Left renal cortex interstitium (tissue), 4 donors: ENCODE measurements at places on chromosomes 2 and 18.

DNA sequence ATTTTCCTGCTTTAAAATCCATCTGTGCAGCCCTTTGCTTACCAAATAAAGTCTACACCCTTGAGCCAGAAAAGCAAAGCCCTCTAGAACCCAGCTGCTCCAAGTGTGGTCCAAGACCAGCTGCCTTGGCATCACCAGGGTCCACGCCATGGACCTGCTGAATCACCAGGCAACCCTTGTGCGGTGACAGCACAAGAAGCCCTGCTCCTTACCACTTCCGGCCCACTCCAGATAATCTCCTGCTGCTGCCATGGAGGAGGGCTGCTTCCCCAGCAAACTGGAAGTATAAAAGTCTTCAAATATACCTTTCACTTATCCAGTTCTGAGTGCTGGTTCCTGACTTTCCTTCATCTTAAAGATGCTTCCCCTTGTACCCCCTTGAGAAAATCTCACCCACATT, 106.0 kb upstream of the PKDCC start:
- no peak for DNase-seq

- DNase-seq, result no peak
These were observed 684.7 kb downstream of the EPHA4 start for GRCh38 chr2:220887271-220887870.

- no peak for DNase-seq
These were observed 6.6 kb downstream of the OTOF start for GRCh38 chr2:26471289-26471688.

DNA sequence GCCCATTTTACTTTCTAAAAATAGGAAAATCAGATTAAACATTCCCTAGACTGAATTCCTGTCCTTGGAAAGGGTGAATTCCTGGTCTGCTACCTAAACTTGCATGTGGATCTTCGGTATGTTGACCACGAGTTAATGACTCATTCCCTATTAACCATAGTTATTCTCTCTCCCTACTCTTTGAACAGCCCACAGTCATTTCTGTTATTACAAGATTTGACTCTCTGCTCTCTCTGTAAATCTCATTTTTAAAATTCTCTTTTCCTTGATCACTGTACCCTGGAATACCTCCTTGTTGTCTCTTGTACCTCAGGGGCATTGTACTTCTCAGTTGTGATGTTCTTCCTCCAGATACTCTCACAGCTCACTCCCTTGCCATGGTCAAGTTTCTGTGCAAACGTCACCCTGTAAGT, 92.0 kb upstream of the GULP1 start:
- no peak for DNase-seq

- no peak for DNase-seq
These were observed 797 bp upstream of the CRIM1 start for GRCh38 chr2:36354811-36355150.

DNA sequence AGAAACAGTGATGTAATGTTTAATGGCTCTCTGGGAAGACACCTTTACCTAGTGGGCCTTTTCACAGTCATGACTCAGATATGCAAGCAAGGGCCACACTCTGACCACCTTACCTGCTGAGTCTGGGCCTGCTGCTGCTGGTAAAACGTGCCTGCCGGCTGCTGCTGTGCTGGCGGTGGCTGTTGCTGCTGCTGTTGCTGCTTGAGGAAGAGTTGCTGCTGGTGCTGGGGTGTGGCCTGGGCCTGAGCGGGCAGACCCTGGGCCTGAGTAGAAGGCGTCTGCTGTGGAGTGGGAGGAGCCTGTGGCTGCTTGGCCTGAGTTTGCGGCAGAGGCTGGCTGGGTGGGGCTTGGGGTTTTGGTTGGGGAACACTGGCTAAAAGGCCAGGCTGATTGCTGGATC, 81.6 kb upstream of the NFU1 start:
- no peak for DNase-seq

GRCh38 chr2:52220393-52220792, 1188.5 kb upstream of the NRXN1 start:
- no peak for DNase-seq

DNA sequence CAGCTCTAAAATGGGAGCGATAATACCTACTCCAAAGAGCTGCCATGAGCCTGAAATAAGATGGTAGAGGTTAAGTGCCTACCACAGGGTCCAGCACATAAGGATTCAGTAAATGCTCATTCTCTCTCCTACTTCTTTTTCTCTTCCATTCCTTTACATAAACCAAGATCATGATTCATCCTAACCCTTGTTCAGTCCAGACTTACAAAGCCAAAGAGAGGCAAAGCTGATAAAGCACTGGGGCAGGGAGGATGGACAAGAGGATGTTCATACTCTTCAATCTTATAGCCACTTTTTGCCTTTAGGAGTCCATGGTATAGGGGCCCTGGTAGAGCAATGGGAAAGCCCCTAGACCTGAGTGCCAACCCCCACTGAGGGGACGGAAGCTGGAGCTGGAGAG, 75.6 kb upstream of the PKDCC start:
- no peak for DNase-seq

GRCh38 chr2:40096360-40096759, 317.3 kb upstream of the THUMPD2 start:
- DNase-seq, result no peak

GRCh38 chr2:227862227-227862740, 9.1 kb upstream of the DAW1 start:
- DNase-seq, result no peak

DNA sequence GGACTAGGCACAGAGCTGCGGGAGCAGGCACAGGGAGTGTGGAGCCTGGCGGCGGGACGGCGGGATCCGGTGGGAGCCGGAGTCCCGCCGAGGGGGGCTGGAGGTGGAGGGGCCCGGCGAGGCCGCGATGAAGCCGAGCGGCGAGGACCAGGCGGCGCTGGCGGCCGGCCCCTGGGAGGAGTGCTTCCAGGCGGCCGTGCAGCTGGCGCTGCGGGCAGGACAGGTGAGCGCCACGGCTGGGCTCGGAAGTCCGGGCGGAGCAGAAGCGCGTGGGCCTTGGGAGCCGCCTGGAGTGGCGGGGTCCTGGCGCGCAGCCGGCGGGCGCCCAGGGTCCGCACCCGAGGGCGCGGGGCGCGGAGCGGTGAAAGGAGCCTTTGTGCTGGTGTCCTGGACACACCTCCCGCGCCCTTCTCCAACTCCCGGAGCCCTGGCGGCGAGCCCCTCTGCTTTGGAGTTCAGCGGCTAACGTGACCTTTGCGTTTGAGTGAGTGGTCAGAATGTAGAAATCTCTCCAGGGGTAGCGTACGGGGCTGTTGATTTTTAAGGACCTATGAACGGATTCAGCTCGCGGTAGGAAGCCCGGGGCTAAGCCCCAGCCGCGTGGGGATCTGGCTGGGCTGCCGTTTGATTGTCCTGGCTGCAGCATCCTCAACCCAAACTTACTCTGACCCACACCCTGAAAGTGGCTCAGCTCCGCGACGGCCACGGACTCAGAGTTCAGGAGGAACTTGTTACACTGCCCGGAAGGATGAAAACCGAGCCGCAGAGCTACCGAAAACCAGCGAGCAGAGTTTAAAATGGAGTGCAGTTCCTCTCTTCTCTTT, 448 bp downstream of the IMPA2 start:
- DNase-seq, result no peak

DNA sequence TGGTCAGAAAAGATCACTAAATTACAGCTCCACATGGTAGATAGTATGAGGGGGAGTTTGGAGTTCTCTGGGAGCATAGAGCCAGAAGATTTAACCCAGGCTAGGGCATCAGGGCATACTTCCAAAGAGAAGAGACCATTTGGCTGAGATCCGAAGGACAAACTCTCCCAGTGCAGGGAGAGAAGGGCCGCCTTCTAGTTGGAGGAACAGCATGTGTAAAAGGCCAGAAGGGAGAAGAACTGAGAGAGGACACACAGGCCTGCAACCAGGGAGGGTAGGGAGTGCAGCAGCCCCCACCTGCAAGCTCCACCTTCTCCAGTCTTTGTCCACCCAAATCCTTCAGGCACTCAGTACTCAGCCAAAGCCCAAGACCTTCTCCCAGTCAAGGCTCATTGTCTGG, 182.0 kb downstream of the GFPT1 start:
- no peak for DNase-seq
